Kidney (tissue), 22 donors: ENCODE measurements at places on chromosomes 16 and 17.

- no peak for DNase-seq
These were observed 264.3 kb downstream of the CPPED1 start for GRCh38 chr16:12539185-12539929.

GRCh38 chr16:72960101-72960500 lies 87.8 kb downstream of the ZFHX3 start:
- no peak for DNase-seq

DNA sequence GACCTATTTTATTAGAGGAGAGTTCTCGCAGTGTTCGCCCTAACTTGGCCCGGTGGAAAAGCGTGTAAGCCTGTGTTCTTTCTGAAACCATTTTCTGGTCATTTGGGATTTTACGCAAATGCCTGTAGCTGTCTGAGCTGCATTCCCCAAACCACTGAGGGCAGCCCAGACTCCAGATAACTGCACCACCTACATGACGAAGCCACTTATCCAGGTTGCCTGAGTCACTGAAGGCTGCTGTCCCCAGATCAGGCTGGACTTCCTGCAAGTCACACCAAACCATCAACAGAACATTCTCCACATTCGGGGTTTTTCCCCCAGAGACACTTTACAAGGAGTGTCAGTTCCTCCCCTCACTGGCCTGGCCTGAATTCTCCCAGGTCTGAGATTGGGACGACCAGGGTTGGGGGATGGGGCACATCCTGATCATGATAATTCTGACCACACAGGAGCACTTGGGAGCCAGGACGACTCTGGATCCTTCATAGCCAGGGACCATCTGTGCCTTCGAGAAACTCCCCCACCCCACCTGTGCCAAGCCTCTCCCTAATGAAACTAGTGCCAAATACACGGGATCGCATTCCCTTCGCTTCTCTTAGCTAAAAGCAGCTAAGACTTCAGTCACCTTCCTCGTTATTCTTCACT lies 2.3 kb downstream of the RPRML start:
- peak; percentile 18 for DNase-seq

DNA sequence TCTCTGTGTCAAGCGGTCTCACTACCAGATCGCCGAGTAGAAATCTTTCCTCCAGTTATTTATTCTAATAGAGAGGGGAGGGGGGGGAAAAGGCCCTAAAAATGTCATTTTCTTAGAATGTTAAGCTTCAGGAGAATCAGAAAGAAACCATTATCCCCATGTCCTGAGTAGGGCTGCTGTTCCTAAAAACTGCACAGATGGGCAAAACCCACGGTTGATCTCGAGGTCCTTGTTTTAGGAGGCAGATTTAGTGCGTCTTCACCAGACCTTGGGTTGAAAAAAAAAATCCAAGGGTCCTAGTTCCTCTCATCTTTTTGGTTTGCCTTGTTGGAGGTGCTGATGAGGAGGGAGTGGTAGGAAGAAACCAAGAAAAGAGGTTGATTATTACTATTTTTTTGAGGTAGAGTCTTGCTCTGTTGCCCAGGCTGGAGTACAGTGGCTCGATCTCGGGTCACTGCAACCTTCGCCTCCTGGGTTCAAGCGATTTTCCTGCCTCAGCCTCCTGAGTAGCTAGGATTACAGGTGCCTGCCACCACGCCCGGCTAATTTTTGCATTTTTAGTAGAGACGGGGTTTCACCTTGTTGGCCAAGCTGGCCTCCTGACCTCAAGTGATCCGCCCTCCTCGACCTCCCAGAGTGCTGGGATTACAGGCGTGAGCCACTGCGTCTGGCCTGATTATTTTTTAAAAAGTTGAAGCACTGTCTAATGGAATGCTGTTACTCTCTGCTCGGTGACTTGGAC lies 1.4 kb downstream of the CBFB start:
- no peak for DNase-seq

DNA sequence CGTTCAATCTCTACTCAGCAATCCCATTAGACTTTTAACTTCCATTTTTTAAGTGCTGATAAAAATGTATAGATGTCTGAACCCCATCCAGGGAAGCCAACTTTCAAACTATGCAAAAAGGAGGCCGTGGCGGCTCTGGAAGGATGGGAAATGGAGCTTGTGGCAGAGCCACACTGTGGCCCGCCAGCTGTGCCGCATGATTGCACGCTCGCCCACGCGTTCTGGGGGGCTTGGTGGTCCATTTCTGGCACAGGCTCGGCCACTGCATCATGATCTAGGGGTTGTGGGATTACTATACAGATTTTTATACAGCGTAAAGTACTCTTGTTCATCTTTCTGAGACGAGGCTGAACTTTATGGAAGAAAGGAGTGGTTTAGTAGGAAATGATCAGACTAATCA lies 57.6 kb downstream of the FOXL1 start:
- no peak for DNase-seq

DNA sequence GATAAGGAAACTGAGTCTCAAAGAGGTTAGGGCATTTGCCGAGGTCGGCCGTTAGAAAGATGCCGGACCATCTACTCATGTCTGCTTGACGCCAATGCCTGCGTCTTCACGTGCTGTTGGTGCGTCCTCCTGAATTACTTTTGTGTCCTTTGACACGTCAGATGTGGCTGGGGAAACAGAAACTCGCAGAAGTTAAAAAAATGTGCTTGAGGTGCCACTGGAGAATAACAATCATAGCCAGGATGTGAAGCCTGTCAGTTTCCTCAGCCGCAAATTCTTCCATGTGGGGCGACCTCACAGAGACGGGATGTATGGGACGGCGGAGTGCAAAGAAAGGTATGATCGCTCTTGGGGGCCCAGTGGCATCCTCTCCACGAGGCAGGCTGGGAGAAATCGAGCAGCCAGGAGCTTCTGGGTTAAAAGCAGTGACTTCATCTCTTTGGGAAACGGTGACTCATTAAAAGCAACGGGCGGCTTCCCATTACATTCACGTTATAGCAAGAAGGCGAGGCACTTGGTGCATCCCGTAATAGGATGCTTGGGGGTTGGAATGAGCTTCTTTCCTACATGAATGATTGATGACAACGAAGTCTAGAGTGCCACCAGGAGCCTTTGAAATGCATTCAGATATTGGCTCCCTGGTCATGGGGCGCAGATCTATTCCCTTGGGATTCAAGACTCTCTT lies 67.8 kb downstream of the BMERB1 start:
- DNase-seq = peak; percentile 39

- DNase-seq = no peak
These were observed 21.0 kb upstream of the G6PC1 start for GRCh38 chr17:42879596-42879985.

DNA sequence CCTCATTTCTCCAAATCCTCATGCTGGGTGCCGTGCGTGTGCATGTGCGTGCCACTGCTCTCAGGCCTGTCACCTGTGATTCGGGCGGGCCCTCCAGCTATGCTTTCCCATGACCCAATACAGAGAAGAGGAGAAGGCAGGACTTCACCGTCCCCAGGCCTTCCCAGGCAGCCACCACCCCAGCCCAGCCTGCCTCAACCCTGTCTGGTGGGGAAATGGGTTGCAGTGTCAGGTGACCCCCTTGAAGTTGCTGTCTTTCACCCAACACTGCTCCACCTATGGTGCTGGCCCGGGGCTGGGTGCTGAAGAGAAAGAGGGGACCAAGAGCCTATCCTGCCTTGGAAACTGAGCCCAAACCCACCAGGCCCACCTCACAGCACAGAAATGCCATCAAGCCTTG lies 94.7 kb downstream of the GOSR1 start:
- no peak for DNase-seq

DNA sequence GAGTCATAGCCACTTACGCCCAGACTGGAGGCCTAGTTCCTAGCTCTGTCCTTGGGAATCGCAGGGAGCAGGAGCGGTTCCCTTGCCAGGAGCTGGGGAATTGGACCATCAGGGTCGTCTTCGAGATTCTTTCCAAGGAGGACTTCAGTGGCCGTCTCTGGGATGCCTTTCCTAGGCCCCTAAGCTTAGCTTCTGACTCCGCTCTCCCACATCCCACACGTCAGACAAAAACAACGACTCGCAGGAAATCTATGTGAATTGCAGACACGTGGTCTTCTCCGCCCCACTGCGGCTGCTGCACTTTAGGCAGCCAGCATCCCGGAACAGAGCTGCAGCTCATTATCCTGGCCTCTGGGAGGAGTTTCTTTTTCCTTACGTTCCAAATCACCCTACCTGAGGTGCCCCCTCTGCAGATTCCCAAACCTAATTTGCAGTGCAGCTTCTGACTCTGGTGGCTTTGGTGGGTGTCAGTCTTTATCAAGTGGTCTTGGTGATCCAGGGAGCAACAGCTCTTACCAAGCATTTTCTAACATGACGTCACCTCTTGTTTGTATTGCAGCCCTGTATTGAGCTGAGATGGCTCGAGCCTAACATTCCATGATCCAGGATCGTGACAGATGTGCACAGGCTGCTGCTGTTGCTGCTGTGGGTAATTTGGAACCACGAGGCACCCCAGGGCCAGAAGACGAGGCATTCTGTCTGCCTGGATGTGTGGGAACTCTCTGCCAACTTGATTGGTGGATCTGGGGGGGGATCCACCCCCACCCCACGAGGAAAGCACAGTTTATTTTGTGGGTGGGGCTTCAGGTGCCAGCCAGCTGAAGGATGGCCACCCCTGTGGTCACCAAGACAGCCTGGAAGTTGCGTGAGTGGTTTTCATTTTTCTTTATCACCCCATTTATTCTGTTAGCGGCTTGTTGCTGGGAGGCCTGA lies 1.1 kb downstream of the KATNB1 start:
- DNase-seq = peak; percentile 88

DNA sequence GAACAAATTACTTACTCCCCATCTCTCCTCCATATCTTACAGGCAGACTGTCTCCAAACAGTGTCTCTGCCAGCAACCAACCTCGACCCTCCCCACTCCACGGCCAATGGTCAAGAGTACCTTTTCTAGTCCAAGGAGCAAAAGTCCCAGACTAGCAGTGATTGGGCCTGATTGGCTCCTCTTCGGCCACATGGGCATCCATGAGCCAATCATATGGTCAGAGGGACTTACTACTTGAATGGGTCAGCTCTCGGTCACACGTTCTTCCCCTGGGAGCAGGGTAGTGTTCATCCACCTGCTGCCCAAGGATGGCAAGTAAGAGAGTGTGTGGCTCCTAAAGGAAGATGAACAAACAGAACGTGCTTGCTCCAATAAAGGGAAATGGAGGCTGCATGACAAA lies 84.6 kb downstream of the C16orf78 start:
- DNase-seq = no peak

DNA sequence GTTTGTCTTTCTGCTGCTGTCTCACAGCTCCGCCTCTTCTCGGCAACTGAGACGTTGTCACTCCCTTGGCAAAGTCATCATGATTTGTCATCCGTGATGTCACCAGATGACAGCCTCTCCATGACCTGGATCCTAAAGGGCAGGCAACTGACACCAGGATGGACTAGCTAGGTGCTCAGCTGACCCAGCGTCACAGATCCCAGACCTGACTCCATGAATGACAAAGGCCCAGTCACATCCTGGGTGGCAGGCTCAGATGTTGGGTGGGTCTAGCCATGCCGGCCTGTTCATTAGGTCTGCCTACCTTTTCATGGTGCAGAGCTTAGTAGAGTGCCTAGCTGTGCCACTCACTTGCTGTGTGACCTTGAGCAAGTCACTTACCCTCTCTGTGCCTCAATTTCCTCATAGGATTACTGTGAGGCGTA lies 3.8 kb upstream of the TMEM238L start:
- no peak for DNase-seq

GRCh38 chr17:20823905-20824304 lies 218.9 kb downstream of the USP22 start:
- DNase-seq = peak; percentile 10

GRCh38 chr17:15262291-15263205 lies 2.6 kb downstream of the PMP22 start:
- peak; percentile 75 for DNase-seq

DNA sequence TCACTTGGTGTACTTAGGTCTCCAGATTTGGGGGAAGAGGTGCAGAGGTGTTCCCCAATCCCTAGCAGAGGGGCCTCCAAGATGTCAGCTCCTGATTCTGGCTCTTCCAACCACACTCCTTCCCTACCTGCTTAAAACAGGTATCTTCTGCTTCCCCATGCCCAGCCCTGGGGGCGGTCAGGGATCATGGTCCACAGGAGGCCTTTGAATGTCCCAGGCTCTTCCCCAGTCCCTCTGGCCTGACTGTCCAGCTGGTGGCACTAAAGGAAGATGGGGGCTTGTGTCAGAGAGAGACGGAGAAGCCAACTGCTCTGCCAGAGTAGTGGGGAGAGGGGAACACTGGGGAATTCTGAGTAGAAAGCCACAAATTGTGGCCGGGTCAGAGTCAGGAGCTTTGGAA lies 3.8 kb downstream of the ARL4D start:
- no peak for DNase-seq

- DNase-seq = no peak
These were observed 26.8 kb upstream of the TMEM220 start for GRCh38 chr17:10756619-10757018.

GRCh38 chr16:85498607-85499006 lies 114.5 kb upstream of the GSE1 start:
- no peak for DNase-seq

DNA sequence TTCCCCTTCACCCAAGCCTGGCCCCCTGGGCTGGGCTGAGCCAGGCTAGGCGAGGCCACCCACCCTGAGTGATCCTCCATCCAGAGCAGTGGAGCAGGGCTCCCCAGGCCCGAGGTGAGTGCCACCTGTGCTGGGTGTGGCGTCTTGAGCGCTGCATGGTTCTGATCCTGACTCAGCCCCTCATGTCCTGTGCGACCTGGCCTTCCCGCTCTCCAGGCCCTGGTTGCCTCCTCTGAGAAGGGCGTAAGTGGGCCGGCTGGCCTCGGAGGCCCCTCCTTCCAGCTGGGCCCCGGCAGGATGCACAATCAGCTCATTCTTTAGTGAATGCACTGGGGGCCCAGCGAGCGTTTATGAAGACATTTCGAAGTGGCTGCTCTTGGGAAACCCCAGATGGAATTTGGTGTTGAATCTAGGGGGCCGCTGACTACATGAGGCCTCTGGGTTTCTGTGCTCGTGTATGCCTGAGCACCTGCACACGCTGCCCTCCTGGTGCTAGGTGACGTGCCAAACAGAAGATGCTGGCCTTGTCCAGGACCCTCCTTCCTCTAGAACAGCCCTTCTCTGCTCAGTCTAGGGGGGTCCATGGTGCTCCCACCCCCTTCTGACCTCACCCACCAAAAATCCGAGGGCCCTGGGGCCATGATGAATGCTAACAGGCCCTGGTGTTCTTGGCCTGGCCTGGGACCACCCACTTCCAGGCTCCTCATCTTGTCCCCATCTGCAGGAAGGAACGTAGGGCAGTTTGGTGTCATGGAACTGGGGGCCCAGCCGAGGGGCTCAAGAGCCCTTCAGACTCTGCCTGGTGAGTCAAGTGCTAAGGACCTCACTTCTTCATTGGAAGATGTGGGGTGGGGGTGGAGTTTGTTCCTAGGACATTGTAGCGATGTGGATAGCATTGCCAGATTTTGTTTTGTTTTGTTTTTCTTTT lies 3.6 kb upstream of the TMEM92 start:
- no peak for DNase-seq
